ENCODE measurements at places on chromosomes 6 and 20.

- DNase-seq: no peak
These were observed 113.6 kb upstream of the ID4 start for GRCh38 chr6:19723545-19723944.

GRCh38 chr6:163404825-163405265, 9.7 kb upstream of the QKI start:
- DNase-seq: no peak

- DNase-seq: no peak
These were observed 2.3 kb upstream of the MARCKS start for GRCh38 chr6:113854531-113855499.

GRCh38 chr20:23086056-23086566, at the start of gene CD93:
Gene CD93 (minus strand): TSS chr20:23086324. CDS start chr20:23086192, 132 bp downstream.
- no peak for DNase-seq

- no peak for DNase-seq
These were observed 10.3 kb downstream of the SCRT2 start for GRCh38 chr20:665276-665675.

DNA sequence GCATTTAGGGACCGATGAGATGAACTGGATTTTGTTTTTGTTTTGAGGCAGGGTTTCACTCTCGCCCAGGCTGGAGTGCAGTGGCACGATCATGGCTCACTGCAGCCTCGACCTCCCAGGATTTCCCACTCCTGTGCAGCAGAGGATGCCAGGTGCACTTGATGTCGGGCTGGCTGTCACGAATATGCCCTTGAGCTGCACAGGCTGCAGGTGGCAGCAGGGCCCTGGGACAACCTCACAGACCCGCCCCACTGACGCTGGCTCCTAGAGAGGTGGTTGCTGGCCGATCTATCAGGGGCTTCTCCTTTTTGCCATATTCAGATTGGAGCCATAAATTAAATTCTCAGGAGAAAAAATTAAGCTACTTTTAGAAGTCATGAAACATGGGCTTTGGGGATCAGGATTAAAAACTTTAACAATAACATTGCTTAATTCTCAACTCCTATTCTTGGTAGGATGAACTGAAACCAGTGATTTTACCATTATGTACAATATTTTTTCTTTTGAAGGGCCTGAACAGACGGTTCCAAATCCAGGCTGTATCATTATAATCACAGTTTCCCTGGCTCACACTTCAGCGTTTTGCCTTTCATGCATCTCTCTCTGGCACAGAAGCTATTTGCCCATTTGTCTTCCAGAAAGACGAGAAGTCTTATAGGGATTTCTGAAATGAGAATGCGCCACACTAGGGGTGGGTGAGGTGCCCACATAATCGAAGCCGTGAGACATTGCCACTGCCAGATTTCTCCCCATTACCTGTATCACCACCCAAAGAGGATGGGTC, 32.4 kb downstream of the NQO2 start:
- no peak for DNase-seq

- no peak for DNase-seq
These were observed 107.4 kb upstream of the TAB2 start for GRCh38 chr6:149209871-149210775.

DNA sequence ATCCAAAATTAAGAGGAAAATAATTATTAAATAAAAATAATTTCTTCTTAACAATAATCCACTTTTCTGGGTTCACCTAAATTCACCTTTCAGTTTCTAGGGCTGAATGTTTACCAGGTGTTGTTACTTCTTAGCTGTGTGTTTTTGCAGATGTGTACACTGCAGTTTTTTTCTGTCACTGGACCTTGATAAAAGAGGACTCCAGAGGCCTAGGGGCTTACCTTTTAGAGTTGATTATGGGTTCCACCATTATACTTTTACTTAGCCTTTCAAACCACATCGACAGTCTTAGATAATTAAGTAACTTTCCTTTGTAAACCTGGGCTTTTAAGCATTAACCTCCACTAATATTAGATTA, 766.5 kb downstream of the BCKDHB start:
- no peak for DNase-seq
